NCI-H2171 (cell line): ENCODE measurements at places on chromosomes 11 and 22.

GRCh38 chr11:6251120-6251733 is 8.4 kb upstream of the CCKBR start:
- no peak for DNase-seq

GRCh38 chr11:112213753-112214152 is 12.5 kb upstream of the PTS start:
- DNase-seq: no peak

DNA sequence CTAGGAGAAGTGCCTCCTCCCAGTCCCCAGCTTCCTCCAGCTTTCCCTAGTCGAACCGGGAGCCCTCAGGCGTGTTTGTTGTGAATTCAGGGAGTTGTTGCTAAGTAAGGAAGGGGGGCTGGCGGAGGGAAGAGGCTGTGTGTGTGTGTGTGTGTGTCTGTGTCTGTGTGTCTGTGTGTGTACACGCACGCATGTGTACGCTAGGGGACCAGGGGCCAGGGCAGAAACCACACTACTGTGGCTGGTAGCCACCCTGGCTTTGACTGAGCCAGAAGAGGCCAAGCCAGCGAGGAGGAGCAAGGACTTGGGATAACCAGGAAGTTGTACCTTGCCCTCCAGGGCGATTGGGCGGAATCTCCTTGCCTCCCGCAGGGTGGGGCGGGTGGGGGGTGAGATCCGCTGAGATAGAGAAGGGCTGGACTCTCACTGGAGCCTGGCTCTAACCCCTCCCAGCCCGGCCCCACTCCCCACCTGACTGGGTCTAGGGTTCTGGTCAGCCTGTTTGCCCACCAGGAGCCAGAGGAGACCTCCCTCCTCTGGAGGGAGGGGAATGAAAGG is 7.5 kb downstream of the BCL9L start:
- DNase-seq: no peak

GRCh38 chr11:95686265-95686664 is 103.3 kb downstream of the FAM76B start:
- DNase-seq: no peak

- DNase-seq: no peak
Measured at GRCh38 chr22:36456464-36456845, 25.0 kb downstream of the TXN2 start.

- peak; percentile 4 for DNase-seq
Measured at GRCh38 chr22:41092847-41093411, 537 bp downstream of the EP300 start.

DNA sequence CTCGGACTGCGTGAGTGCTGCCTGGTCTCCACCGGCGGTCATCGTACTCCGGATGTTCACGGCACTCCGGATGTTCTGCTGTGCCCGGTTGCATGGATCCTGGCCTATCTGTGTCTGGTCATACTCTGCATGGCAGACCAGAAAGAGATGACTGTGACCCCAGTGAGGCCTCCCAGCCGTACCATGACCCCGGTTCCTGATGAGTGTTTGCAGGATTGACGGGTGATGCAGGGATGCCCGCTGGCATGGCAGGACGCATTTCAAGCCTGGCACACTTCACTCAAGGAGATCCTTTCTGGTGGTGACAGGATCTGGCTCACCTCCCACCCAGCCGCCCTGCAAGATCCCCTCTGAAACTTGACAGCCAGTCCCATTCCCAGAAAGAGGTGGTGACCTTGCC is 6.3 kb downstream of the GLB1L2 start:
- no peak for DNase-seq

- no peak for DNase-seq
Measured at GRCh38 chr11:111463276-111463675, 48.9 kb downstream of the BTG4 start.

DNA sequence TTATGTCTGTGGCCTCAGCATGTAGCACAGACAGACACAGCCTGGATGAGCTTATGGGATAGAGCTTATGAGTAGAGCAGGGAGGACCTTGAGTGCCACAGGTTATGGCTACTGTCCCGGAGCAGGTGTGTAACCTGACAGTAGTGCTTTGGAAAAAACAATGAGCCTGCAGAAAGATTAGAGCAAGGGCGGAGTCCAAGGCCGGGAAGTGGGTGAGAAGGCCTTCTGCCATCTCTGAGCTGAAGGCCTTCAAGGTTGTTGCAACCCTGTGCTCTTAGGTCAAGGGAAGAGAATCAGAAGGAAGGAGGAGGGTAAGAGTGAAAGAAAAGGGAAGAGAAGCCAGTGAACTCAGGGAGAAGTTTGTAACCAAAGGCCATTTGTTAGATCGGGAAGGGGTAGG is 3.9 kb upstream of the TAGLN start:
- no peak for DNase-seq

GRCh38 chr11:44863231-44863630 is 87.5 kb downstream of the TP53I11 start:
- no peak for DNase-seq

DNA sequence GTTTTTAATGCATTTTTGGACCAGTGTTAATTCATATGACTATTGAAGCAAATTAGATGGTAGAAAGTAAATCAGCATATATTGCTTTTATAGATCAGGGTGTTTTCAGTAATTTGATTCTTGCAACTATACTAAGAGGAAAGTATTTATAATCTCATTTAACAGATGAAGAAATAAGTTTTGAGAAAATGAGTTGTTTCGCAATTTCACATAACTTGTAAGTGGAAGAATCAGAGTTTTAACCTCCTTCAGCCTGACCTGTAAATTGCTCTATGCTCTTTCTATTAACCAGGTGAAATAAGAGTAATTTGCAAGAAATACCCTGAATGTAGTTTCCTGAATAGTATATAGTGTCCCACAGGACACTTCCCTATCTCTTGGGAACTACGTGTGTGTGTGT is 1106.8 kb upstream of the RAG2 start:
- DNase-seq: no peak

- DNase-seq: peak; percentile 64
Measured at GRCh38 chr22:30634471-30635233, 929 bp upstream of the SLC35E4 start.

DNA sequence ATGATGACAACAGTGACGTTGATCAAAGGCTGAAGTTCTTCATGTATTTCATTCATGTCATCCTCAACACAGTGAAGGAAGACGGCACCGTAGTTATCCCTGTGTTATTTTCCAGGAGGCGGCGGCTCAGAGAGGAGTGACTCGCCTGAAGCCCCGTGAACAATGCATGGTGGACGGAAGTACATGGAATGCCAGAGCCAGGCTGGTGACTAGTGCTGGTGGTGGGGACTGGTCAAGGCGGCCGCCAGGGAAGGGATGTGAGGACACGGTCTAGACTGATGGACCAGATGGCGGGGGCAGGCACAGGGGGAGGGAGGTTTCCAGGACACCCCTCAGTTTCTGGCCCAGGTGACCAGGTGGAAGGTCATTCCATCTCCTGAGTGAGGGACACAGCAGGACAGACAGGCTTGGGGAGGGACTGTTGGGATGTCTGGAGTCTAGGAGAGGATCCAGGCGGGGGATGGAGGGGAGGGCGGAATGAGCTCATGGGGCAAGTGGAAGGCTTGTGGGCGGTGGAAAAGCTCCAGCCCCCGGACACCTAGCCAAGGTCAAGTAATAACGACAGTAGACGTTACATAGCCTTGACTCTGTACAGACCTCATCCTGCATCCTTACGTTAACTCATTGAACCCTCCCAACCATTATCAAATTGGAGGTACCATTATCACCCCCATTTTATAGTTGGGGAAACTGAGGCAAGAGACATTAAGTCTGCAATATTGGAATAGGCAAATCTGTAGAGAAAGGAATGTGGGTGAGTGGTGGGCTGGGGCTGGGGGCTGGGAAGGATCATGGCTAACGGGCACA is 16.0 kb upstream of the PICK1 start:
- no peak for DNase-seq

GRCh38 chr22:26985931-26986782 is 328.8 kb downstream of the MIAT start:
- DNase-seq: no peak

GRCh38 chr11:107457205-107457557 is 444 bp downstream of the CWF19L2 start:
- peak; percentile 3 for DNase-seq

DNA sequence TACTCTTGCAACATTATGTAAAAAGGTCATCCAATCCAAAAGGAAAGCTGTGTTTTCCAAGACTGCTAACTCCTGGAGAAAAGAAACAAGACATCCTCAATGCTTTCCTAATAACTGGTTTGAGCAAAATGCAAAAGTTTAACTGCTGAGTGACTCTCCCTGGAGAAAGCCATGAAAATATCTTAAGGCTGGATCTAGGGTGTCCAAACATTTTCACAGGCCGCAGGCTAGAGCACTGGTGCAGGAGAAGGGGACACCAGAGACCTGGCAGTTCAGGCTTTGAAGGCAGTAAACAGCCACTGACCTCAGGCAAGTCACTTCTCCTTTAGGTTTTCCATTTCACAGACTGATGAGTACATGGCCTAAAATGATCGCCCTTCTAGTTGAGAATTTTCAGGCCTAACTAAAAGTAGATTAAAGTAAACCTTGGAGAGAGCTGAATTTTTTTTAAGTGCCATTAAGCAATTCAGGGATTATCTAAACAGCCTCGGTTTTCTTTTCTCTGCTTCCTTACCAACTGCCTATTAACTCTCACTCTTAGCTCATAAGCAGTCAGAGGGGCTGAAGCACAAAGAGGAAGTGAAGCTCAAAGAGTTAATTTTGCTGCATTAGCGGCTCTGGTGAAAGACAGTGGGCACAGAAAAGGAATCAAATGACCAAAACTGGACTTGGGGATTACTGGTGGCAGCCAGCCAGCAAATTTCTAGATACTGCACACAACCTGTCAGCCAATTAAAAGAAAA is 2.3 kb downstream of the CHKA start:
- no peak for DNase-seq

GRCh38 chr22:30643055-30643875 is 7.7 kb downstream of the SLC35E4 start:
- no peak for DNase-seq
